Stimulated activated effector memory CD8-positive, alpha-beta T cell treated with anti-CD3 and anti-CD28 coated beads, Interleukin-12 subunit alpha, Interleukin-12 subunit beta, amount 100 ng/mL, for 72 hours (primary cell): ENCODE measurements at places on chromosomes 1 and 21.

DNA sequence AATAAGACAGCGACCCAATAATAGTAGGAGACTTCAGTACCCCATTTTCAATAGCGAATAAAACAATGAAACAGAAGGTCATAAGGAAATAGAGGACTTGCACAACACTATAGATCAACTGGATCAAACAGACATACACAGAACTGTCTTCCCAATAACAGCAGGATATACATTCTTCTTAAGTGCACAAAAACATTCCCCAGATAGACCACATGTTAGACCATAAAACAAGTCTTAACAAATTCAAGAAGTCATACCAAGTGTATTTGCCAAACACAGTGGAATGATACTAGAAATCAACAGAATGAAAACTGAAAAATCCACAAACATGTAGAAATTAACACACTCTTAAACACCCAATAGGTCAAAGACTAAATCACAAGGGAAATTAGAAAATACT lies 78.0 kb downstream of the LBR start:
- DNase-seq: no peak

- no peak for DNase-seq
These were observed 3.4 kb downstream of the HMGN1 start for GRCh38 chr21:39345440-39345839.

DNA sequence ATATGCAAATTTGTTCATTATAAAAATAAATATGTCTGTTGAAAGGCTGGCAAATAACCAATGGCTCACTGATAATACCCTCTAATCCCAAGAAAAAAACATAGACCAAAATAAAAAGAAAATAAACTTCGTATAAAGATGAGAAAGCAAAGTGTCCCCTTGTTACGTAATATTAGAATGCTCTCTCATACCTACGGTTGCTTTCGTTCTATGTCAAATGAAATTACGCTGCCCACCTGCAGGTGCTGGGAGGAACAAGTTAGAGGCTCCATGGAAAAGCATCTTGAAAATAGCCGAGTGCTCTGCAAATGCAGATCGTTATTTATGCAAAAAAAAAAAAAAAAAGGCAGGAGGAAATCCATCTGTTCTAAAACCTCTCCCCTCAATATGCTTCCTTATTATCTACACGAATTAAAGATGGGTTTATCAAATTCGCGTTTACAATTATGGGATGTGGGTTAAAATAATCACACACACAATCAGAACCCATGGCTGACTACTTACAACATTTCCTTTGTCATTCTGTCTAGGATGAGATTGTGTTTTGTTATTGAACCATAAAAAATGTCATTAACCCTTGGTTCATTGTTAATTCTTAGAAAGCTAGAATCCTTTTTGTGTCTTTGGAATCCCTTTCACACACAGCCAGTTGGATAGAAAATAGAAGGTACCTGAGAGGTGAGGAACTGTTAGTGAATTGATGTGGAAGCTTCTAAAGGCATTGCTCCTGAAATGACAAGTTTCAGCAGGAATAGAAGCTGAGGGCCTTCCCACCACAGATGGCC lies 268.6 kb downstream of the SETD4 start:
- no peak for DNase-seq

DNA sequence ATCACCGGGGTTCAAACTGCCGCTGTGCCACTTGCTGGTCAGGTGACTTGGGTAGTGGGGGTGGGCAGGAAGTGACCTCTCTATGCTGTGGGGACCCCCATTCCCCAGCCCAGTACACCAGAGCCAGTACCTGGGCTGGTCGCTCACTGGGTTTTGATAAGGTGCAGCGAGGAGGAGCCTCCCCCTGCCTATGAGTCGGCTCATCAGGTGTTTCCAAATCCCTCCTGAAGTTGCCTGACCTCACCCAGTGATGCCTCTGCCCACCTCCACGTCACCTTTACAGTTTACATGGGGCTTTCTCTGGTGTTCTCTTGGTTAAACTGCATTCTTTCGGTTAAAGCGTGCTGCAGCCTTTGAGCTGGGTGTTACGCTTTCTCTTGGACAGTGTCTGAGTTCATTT lies 58.2 kb downstream of the ARHGEF10L start:
- no peak for DNase-seq

GRCh38 chr1:14778541-14778897 lies 180.0 kb downstream of the KAZN start:
- no peak for DNase-seq
